NCI-H1436 treated with DMSO at 0.1 percent for 48 hours (cell line): ENCODE measurements at places on chromosomes 6 and 20.

DNA sequence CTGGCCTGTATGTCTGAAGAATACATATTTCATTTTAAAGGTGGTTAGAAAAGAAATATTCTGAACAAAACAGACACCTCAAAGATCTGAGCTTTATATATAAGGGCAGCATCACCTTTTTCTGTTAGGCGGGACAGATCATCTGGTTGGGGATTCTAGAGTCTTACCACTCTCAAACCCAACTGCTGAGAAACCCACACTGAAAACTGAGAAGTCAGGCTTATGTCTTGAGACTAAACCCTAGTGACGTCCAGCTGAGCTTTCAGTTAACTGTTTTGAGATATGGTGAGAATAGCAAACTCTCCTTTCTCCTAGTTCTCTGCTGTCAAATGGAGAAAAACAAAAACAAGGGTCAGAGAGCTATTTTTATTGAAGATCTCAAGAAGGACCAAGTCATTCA is 63.7 kb upstream of the CCN6 start:
- DNase-seq: no peak

- DNase-seq: no peak
Observed at GRCh38 chr20:51373713-51374455, 168.6 kb downstream of the NFATC2 start.

DNA sequence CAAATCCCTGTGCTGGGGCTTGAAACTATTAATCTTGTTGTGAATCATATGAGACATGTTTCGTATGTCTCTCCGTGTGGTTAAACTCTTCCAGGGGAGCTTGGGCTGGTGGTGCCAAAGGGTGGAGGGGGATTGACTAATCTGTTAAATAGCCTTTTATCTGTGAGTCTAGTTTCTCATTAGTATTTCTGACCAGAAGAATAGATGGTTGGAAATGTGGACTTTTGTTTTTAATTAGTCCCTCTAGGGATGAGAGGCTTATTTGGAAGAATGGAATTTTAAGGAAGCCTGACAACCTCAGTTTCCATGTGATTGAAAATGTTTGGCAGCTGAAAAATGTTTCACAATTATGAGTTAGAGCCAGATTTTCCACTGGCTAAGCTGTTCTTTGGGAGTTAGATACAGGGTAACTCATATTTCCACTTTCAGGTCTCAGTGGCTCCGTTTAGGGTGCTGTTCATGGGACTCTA is 117.3 kb downstream of the BCKDHB start:
- DNase-seq: no peak

DNA sequence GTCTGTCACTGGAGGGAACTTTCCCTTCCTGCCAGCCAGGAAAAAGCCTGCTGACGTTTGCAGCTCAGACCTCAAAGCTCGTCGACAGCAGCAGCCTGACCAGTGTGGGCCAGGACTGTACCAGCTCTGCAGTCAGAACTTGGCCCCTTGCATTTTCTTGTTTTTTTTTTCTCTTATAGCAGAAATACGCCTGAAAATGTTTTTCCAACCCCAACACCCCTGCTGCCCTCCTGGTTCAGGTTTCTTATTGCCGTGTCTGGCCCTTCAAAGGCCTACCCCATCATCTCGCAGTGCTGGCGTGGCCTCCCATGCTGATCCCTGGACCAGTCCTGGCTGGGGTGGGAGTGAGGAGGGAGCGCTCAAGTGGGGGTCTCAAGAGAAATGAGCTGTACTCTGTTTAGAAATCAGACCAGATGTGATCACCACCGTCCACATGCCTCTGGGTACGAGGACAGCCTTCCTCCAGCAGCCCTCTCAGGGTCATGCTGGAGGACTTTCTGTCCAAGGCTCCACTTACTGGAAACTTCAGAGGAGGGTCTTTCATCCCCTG is 169.0 kb downstream of the FOXC1 start:
- DNase-seq: no peak

DNA sequence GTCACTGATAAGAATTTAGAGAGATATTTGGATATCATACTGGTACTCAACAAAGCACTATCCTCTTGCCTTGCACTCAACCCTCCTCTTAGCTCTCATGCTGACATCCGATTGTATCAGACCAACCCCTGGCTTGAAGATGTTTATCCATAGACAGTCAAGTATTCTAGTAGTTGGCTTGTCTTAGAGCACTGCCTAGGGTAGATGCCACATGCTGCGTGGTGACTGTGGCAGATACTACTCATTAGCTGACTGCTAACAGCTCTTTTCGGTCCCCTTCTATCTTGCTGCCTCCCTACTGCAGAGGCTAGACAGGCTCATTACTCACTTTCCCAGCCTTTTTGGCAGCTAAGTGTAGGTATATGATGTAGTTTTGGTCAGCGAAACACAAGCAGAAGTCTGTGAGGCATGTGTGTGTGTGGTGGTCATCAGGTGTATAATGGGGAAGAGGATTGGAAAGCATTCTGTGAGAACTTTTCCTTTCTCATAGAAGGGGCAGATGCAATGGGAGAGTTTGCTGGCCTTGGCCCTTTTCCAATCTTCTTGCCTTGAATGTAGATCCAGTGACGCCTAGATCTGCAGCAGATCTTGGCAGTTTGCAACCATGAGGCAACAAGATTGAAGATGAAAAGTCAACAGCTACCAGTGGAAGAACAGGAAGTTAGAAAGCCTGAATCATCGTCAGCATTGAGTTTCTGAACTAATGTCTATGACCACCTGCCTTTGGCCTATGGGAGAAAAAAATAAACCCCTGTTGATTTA is 4.4 kb upstream of the IFNGR1 start:
- DNase-seq: no peak

GRCh38 chr20:32248043-32248442 is 29.4 kb upstream of the KIF3B start:
- DNase-seq: no peak

GRCh38 chr6:3402310-3403237 is 54.3 kb downstream of the SLC22A23 start:
- no peak for DNase-seq

GRCh38 chr6:163529605-163530004 is 115.1 kb downstream of the QKI start:
- DNase-seq: no peak

GRCh38 chr20:49769048-49769581 is 43.5 kb upstream of the SLC9A8 start:
- DNase-seq: no peak

DNA sequence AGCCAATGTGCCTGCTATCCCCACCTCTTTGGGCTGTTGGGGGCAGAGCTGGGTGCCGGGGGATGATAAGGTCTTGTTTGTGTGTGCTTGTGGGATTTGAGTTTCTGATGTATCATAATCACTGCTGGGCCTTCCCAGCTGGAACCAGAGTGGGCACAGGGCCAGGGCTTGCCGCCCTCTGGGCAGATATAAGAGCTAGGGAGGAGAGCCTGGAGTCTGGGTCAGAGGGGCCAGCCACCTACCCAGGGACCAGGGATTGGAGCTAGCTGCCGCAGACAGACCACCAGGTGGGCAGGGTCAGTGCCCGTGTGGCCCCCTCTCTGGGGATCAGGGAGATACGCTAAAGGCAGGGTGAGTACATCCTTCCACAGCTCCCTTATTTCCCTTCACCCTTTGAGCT is 3.1 kb upstream of the TLDC2 start:
- no peak for DNase-seq

- DNase-seq: no peak
Observed at GRCh38 chr6:142942238-142942637, 2.7 kb downstream of the HIVEP2 start.

- no peak for DNase-seq
Observed at GRCh38 chr6:33759887-33760629, 13.4 kb upstream of the IP6K3 start.

DNA sequence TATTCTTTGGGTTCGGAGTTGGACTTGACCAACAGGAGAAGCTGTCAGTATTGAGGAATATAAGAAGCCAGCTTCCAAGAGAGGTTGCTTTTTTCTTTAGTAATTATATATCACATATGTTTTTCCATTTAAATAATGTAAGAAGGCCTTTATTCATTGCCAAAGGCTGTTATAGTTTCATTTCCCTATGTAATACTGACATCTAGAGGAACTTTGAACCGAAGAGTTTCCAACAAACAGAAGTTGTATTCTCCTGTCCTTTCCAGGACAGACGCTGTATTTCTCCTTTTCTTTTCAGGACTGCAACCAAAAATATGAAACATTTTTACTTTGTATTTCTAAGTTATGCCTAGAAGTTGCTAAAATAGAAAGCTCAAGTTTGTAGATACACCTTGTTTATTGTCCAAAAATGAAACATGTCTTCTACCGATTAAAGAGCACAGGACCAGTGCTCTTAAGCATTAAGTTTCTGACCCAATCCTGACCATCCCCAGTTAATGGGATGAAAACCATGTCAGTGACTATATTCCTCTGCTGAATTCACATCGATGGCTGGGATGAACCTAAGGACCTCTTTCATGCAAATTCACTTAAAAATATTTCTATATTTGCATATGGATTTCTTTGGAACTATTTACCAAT is 55.1 kb downstream of the MYLK4 start:
- no peak for DNase-seq

- no peak for DNase-seq
Observed at GRCh38 chr20:5825130-5825719, 75.0 kb downstream of the SHLD1 start.

DNA sequence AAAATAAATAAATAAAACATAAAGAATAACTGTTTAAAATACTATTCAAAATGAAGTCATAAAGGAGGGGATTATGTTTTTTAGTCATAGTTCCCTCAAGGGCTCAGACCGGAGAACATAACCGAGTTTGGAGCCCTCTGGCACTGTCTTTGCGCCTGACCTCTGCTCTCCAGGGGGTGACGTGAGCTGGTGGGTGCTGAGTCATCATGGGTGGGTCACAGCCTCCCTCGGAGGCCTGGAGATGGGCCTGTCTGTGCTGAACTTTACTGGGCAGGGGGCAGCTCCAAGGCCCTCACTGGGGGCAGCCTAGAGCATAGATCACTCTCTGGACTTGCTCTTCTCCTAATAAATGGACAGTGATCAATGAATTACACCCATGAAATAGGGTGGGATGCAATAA is 3.1 kb upstream of the MAVS start:
- no peak for DNase-seq

DNA sequence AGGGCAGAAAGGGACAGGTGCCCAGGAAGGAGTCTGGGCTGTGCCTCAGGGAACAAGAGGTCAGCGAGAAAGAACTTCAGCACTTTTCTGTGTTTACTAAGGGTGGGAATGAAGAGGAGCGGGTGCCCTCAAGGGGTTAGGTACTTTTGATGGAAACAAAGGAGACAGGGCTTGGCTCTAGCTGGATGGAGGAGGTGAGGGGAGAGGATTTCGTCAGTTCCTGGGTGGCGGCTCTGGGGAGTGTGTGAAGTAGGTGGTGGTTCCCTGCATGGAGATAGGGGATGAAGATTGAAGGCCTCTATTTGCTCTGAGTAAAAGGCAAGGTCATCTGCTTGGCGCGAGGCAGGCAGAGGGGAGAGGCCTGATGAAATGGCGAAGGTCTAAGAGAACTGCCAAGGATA is 40.0 kb upstream of the ANKRD60 start:
- no peak for DNase-seq

- no peak for DNase-seq
Observed at GRCh38 chr6:112145080-112145573, 57.7 kb downstream of the FAM229B start.

DNA sequence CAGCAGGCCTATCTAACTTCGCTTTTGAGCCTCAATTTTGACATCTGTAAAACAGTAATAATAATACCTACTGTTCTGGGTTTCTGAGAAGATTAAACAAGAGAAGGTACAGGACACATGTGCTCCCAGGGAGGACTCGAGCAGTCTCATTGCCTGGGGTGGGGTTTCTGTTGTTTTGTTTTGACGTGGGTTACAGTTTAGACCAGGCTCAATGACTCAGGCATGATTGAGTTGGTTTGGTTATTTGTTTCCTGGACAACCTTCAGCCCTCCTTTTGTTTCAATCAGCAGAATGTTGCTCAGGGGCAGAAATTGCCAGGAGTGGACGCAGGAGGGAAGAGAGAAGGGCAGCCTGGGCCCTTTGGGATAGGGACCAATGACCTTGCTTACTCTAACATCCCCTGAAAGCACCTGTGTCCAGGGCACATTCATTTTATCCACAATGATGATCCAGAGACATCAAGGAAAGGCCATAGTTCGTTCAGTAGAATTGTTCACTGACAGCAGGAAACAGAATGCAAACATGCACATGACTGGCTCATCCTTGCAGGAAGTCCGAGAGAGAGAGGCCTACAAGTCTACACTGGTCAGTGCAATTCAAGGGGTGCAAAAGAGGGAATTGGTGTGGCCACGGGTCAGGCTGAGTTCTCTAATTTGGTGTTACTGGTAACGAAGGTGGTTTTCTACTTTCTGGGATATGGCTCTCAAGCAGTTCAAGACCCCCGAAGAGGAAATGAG is 74.5 kb upstream of the MRPS10 start:
- no peak for DNase-seq

- no peak for DNase-seq
Observed at GRCh38 chr6:7338031-7338430, 25.0 kb upstream of the SSR1 start.

GRCh38 chr6:21193790-21194475 is 399.6 kb upstream of the SOX4 start:
- DNase-seq: no peak

- no peak for DNase-seq
Observed at GRCh38 chr20:35820715-35821114, 48.9 kb downstream of the PHF20 start.
